ENCODE measurements at places on chromosomes 5 and 9.

DNA sequence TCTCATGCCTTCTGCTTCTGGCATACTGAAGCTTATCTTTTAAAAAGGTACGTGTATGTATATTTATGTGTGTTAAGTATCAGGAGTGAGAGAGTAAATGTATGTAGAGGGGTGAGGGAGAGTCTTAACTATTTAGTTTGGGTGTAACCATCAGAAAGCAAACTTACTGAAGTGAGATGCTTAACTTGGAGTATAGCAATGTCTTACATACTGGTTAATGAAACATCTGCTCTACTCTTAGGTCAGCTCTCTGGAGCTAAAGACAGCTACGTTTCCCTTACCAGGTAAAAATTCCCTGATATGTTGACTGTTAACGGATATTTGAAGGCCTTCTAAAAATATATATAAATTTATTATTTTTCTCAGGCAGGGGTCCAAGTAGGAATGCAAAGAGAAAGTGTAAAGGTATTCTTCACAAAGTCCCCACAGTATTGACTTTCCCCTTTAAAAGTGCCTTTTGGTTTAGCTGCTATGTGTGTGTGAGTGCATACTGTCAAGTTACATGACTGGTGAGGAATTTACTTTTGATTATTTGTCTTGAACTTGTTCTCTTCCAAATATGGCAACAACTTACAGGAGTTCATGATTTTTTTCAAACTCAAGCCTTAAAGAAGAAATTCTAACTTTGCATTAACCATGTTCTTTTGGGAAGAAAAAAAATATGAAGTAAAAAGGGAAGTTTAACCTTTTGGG, 12.3 kb upstream of the C5orf24 start:
- no peak for DNase-seq

DNA sequence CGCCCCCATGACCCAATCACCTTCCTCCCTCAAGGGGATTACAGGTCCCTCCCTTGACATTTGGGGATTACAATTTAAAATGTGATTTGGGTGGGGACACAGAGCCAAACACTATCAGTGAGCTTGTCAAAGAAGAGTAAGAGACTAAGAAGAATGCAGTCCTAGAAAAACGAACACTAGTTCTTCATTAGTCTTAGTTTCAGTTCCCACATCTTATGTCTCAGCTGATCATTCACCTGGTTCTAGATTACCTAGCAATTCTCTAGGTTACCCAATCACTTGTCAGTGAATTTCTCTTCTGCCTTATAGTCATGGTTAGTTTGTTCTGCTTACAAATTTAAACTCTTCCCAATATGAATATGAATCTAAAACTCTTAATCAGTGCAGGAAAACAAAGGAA, 251.5 kb downstream of the COX7C start:
- no peak for DNase-seq

DNA sequence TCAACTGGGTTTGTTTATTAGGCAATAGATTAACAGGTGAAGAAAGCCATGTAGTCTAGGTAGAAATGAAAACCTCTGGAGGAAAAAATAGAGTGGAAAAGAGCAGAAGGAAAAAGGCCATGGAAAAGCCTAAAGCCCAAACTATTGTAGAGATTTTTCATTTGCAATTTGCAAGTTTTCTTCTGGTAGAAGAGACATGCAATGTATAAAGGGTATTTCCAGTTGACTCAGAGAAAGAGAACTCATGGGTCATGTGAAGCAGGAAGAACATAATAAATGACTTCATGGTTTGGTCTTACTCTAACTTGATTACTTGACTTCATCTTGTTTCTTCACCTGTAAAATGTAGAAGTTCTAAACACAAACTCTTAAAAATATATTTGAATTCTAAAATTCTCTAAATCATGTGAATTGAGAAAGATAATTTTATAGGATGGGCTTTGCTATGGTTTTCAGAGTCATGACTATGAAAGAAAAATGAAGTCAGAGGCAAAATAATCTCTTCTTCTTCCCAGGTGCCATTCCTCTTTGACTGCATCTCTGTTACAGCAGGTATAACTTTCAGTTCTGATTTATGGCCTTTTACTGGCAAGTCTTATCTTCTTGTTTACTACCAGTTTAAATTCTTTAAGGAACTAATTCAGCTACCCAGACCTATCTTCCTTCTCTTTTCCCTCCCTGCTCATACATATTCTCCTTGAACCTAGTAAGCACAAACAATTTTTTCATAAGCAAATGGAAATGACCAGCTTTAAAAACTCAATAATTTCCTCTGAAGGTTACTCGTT, 47.7 kb upstream of the TMC1 start:
- DNase-seq, result no peak

- DNase-seq, result no peak
Measured at GRCh38 chr5:125257057-125257972, 510.9 kb upstream of the ZNF608 start.

DNA sequence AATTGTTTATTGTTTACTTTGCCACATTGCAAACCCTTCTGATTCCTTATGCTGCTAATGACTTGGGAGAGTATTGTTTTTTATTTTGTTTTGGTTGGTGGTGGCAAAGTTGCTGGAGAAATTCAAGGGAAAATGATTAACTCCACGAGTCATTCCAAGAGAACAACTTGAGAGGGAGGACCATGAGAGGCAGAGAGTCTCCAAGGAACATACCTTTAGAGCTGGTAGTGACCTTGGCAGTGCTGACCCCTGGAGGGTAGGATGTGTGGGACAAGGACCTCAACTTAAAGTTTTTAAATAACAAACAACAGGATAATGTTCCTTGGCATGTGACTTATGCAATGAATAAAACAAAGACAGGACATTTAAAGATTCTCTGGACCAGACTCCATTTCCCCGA, 139.7 kb downstream of the LRRC70 start:
- DNase-seq, result no peak

- no peak for DNase-seq
Measured at GRCh38 chr9:131677444-131678180, 62.3 kb downstream of the RAPGEF1 start.

- no peak for DNase-seq
Measured at GRCh38 chr9:20117986-20118385, 329.1 kb upstream of the SLC24A2 start.

- no peak for DNase-seq
Measured at GRCh38 chr9:89863141-89863540, 258.3 kb downstream of the GADD45G start.

DNA sequence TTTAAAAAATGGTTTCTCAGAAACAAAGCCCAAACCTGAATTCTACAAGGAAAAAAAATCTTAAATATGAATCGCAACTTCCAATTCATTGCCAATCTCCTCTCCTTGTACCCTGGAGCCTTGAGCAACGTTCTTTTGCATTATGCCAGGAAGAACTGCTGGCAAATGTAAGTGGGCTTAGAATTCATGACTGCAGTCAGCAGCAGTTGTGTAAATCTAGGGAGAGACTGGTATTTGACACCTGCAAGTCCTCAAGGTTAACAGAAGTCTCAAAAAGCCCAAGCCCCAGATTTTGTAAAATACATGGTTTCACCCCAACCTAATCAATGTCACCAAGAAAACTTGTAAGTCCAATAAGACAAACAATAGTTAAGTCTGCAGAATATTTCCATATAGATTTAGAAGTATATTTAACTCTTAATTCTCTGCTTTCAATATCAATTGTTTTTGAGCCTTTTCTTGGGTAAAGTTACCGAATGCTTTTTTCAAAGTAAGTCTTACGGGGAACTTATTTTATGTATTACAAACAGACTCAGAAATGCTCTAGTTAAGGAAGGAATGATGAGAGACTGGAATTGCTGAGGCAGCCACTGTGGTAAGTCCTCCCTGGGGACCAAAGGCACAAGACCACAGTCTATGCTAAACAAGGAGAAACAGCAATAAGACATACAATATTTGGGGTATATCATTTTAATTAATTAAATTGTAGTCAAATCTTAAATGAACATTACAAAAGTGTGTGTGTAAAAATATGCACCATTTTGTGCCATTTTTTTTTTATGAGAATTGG, 31.3 kb downstream of the ELL2 start:
- no peak for DNase-seq

GRCh38 chr9:11103525-11103924, 490.7 kb upstream of the PTPRD start:
- no peak for DNase-seq

- DNase-seq, result no peak
Measured at GRCh38 chr5:56729488-56729887, 85.9 kb upstream of the MAP3K1 start.

DNA sequence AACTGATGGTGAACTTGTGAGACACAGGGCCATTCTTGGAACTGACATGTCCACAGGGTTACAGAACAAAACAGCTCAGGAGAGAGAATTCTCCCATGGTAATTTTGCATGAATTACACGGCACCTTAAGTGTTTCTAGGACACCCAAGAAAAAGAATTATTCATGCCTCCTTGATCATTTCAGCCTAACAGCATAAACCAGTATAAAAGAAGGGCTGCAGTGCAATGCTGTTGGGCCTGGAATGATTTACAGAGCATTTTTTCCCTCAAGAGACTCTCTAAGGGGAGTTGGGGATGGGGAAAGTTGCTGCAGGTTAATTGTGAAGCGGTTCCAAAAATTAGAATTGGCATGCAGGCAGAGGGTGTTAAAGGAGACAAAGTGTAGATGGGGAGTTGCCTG, 136.4 kb upstream of the FBXL7 start:
- DNase-seq, result no peak

DNA sequence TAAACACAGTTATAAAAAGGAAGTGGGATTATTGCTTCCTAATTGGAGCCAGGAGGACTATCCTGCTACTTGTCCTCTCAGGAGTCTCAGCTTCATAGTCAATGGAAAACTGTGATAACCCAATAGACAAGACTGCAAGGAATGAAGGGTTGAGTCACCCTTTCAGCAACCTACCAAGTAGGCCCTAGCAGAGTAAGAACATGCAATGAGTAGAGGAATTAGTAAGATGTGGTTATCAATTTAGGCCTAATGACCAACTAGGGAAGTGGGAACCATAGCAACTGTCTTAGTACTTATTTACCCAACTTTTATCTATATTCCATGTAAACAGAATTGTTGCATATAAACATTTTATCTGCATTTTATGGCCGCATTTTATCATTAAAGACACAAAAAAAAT, 310.1 kb downstream of the RFX3 start:
- no peak for DNase-seq

GRCh38 chr5:121974261-121974660, 12.5 kb downstream of the SRFBP1 start:
- no peak for DNase-seq

DNA sequence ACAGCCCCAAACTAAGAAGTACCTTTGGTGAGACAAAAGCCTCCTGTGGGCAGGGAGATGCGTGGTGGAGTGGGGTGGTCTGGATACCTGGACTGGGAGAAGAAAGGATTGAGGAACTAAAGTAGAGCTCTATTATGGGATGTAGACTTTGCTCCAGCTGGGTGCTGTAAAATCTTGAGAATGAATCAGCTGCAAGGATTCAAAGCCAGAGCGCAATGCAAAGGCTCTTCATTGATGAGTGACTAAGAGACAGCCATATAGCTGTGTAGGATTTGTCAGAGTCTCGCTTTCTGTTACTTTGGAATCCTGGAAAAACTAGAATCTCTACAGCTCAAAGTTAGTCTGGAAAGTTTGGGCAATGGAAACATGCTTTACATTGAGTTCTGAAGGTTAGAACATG, 159.9 kb downstream of the TAF11L14 start:
- DNase-seq, result no peak

GRCh38 chr9:38408719-38409118, 15.5 kb downstream of the IGFBPL1 start:
- DNase-seq, result no peak

DNA sequence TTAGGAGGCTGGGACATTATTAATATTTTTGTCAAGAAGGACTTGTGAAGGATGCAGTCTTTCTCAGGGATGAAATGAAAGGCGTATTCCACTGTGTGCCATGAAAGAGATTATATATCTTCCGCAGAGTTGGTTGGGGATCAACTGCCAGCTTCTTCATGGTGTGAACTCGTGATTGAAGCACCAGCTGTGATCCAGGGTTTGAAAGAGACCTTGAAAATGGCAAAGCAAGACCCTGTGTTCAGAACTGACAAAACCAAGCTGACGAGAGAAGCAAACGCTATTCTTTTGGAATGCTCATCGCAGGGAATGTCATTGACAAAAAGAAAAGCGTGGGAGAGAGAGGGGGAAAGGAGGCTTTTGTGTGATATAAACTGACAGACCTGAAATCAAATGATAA, 263.9 kb upstream of the ZNF608 start:
- DNase-seq, result no peak

GRCh38 chr5:168110384-168110783, 181.1 kb upstream of the WWC1 start:
- no peak for DNase-seq

DNA sequence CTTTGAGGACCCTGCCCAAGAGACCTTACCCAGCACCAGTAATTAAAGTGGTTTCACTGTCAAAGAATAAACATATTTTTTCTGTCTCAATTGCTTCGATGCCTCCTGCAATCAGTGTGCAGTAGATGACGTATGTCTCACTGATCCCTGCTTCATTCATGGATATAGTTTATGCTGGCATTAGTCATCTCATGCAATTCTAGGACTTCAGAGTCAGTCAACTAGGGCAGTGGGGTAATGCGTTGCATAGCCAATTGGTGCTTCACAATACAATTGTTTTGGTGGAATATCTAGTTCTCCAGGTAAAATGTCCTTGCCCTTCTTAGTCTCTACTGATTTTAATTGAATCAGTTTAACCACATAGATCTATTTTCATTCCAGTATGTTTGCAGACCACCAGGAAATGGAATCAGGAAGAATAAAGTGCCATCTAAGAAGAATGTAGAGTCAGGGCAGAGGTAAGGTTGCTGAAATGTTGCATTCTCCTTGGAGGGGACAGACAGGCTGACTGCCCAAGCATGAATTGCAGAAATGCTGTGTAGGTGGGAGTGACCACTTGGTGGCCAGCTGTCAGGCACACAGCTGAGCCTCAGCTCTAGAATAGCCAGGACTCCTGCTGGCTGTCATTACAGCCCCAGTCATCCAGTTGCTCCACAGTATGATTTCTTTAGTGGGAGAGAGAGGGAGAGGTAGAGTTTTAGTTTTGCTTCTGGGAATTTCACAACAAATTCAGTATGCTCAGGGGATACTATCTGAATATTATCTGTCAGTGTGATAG, 73.5 kb upstream of the MEGF10 start:
- no peak for DNase-seq

GRCh38 chr9:136525841-136526499, 19.9 kb downstream of the NOTCH1 start:
- peak; percentile 94 for DNase-seq

GRCh38 chr5:164234321-164234720, 728.9 kb downstream of the MAT2B start:
- DNase-seq, result no peak

DNA sequence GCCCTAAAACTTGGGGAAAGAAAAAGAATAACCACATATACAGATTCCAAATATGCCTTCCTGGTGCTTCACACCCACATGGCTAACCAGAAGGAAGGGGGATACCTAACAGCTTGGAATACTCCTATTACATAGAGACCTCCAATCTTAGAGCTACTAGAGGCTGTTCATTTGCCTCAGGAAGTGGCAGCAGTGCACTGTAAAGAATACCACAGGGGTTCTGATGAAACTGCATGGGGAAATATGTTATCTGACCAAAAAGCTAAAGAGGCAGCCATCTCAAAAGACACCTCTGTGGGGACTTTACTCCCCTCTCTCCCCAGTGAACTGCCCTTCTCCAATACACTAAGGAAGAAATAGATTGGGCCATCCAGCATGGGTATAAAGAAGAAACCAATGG, 66.4 kb downstream of the CDKN2A start:
- no peak for DNase-seq

All from posterior cingulate gyrus (tissue), 11 donors.